Stimulated activated CD4-positive, alpha-beta T cell treated with anti-CD3 and anti-CD28 coated beads, TNF-alpha, amount 100 ng/mL, for 1 hour (primary cell): ENCODE measurements at places on chromosomes 3 and 15.

- DNase-seq, result no peak
These were observed 426.3 kb downstream of the MECOM start for GRCh38 chr3:169237201-169237600.

- no peak for DNase-seq
These were observed 140.7 kb downstream of the IGF1R start for GRCh38 chr15:98789020-98789419.

DNA sequence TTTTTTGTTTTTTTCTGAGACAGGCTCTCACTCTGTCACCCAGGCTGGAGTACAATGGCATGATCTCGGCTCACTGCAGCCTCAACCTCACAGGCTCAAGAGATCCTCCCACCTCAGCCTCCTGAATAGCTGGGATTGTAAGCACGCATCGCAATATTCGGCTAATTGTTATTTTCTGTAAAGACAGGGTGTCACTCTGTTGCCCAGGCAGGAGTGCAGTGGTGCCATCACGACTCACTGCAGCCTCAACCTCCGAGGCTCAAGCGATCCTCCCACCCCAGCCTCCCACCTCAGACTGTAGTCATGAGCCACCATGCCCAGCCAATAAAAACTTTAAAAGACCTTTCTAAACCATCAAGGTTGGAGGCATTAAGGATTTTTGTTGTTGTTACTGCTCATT is 57.4 kb upstream of the TFRC start:
- no peak for DNase-seq

- no peak for DNase-seq
These were observed 118.1 kb downstream of the CLSTN2 start for GRCh38 chr3:140052771-140053702.

DNA sequence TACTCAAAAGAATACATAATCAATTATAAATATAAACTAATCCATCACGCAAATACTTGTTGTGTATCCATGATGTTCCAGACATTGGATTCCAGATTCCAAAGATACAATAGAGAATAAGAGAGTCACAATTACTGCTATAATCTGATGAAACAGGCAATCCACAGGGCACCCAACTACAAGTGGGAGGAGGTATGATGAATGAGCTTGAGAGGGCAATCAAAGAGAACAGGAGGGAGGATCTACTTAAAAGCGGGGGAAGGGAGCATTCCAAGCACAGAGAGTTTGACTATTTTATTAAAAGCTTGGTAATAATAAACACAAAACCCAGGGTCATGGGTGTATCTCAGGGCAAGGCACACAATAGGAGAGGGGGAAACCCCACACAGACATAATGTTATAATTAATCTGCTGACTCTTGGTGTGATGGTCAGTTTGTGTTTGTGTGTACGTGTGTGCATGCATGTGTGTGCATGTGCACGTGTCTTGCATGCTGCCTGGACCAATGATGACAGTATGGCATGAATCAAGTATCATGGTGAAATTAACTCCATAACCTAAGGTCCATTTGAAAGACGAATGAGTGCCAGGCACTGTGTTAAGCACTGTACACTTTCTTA is 325.4 kb upstream of the WNT5A start:
- DNase-seq, result no peak

DNA sequence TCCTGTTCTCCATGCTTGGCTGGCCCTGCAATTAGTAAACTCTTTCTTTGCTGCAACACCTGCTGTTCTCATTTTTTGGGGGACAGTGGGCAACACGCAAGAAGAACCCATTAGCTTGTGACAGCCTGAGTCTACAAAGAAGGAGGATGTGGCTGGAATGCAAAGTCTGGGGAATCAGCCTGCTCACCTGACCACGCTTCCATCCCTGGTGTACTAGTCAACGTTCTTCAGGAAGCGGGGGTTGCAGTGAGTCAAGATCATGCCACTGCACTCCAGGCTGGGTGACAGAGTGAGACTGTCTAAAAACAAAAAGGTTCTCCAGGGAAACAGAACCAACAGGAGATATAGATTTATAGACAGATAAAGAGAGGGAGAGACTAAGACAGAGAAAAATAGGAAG is 27.7 kb upstream of the KBTBD12 start:
- DNase-seq, result no peak

- no peak for DNase-seq
These were observed 141.4 kb downstream of the FOXP1 start for GRCh38 chr3:71441925-71442651.

- no peak for DNase-seq
These were observed 1.2 kb downstream of the BTLA start for GRCh38 chr3:112497897-112498548.

DNA sequence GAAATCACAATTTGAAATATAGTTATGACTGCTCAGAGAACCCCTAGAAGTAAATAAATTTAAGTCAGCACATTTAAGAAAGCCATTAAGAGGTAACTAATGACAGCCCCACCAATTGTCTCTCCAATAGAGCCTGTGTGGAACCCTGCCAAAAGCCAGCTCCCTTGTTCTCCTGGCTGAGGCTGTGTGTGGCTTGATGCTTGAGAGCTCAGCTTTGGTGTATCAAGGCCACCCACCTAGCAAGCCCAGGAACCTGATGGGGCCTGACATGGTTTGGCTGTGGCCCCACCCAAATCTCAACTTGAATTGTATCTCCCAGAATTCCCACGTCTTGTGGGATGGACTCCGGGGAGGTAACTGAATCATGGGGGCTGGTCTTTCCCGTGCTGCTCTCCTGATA is 106.9 kb downstream of the LRRN1 start:
- DNase-seq, result no peak

DNA sequence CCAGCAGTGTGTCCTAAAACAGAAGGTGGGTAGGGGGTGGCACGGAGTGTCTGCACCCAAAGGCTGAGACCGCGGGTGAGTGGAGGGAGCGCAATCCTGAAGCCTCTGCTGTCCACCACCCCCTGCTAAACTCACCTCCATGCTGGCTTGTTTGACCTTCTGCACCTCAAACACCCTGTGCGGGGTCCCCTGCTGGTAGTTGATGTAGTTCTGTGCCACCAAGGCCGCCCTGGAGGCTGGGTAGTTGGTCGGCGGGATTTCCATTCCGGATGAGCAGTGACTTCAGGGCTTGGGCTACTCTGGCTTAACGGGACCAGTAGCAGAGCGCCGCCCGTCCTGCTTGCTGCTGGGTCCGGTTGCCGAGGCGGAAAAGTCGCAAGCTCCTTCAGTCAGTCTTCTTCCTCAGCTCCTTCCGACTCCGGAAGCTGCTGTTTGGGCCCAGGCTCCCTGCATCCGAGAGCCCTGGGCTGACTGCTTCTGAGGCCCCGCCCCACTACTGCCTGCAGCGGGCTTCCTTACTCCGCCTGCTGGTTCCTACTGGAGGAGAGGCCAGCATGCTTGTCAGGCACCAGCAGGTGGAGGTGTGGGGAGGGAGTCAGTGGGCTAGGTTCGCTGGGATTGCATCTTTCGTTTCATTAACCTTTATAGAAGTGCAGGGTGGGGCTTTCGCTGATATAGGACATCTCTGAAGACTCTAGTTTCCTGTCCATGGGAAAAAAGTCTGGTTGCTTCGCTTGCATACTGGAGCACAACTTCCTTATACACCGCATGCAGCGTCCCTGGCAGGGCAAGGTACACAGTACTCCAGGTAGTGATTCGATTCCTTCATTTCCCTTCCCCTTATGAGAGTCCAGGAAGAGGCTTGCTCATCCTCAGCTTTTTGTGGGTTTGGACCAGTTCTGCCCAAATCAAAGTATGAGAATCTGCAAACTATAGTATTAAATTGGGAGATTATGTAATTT is at the start of gene LXN:
Gene LXN (minus strand): TSS at position 434 of the 962 bp plus-strand sequence. CDS start 170 bp downstream, at position 264.
- DNase-seq, result peak; percentile 50

DNA sequence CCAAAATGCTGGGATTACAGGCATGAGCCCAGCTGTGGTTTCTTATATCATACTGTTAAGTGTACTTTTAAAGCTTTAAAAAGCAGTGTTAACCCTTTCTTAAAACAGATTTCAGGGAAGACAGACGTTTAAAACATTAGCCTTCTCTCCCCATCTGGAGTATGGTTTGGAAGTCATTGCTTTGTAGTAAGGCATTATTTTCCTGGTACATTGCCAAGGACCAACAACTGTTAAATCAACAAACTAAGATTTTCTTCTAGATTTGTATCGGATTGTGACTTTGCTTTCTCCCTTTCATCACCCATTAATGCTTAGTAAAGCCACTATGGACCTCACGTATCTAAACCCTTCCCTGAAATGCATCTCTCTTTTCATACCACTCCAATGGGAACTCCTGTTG is 50.5 kb downstream of the UBE2E1 start:
- DNase-seq, result no peak

DNA sequence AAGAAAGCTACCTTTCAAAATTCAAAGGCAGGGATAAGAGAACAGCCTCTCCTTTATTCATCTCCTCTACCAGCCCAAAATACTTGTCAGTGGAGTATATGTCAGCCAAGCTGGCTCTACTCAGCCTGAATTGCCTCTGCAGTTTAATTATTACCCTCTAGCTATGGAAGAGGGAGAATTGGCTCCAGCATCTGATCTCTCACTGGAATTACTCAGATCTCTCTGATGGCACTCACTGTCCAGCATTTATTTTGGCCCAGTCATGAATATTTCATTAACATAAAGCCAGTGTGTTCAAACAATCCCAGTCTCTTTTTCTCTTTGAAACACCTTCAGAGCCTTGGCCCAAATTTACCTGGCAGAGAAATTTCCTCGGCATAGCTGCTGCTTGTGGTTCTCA is 58.6 kb upstream of the TMEM108 start:
- no peak for DNase-seq

GRCh38 chr3:104521606-104522336 is 844.9 kb upstream of the ALCAM start:
- no peak for DNase-seq

DNA sequence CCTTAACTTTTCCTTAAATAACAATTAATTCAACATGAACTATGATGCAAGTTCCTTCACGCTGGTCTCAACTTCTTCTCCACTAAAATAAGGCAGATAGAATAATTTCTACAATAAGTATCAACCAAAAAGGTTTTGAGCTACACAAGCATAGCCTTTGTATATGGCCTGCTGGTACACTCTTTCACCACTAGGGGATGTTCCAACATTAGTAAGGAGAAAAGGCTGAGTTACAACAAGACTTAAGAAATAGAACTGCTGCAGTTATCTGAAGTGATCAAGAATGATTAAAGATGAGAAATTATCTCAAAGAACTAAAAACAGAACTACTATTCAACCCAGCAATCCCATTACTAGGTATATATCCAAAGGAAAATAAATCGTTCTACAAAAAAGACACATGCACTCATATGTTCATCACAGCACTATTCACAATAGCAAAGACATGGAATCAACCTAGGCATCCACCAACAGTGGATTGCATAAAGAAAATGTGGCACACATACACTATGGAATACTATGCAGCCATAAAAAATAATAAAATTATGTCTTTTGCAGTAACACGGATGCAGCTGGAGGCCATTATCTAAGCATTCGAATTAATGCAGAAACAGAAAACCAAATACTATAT is 14.4 kb downstream of the ATP13A3 start:
- DNase-seq, result no peak

DNA sequence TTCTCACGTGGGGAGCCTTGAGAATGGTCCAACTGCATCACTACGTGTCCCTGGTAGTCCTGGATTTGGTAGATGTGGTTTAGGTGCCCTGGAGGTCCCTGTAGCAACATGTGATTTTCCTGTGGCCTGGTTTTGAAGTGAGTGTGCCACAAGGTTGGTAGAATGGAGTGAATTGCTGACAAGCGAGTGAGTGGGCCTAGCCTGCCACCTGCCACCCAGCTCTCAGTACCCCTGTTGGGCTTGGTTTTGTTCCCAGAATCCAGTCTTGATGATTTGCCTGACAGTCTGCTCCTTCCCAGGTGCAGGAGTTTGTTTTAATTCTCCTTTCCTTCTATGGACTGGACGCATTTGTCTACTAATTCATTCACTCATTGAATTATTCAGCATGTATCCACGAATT is 19.4 kb downstream of the RPLP1 start:
- DNase-seq, result no peak

DNA sequence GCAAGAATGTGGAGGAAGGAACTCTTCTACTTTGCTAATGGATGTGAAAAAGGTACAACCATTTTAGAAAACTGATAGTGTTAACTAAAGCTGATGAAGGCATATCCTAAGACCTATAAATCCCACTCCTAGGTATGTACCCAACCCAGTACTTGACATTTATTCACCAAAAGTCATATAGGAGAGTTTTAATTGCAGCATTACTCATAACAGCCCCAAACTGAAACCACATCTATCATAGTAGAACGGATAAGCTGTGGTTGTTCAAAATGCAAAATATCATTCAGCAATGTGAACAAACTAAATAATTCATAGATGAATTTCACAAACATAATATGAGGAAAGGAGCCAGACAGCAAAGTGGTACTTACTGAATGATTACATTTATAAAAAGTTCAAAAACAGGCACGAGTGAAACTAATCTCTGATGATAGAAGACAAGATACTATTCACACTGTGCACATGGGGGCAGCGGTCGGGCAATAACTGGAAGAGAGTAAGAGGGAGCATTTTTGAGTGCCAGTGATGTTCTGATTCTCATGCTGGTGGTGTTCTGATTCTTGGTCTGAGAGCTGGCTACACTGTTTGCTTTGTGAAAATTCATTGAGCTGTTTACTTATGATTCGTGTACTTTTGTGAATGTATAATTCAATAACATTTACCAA is 34.3 kb downstream of the GOLIM4 start:
- DNase-seq, result no peak

- DNase-seq, result no peak
These were observed 6.5 kb downstream of the RPS17 start for GRCh38 chr15:82533801-82534200.

DNA sequence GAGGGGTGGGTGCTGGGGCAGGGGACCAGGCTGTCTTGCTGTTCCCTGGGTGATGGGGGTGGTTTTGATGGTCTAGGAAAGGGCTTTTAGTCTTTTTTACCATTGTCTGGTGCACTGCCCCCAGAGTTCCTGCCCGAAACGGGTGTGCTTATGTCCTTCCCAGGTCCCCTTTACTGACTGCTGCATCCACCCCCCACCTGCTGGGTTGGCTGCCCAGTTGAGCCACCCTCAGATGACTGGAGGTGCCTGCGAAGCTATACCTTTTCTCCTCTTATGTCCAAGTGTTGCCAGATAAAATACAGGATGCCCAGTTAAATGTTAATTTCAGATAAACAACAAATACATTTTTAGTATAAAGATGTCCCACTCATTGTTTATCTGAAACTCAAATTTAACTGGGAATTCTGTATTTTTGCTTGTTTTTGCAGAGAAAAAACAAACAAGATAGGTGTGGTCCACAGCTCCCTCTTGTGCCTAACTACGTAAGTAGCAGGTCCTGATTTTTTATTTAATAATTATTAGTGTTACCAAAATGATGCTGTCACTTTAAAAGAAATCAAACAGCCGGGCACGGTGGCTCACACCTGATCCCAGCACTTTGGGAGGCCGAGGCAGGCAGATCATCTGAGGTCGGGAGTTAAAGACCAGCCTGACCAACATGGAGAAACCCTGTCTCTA is 6.1 kb upstream of the RPP14 start:
- no peak for DNase-seq

DNA sequence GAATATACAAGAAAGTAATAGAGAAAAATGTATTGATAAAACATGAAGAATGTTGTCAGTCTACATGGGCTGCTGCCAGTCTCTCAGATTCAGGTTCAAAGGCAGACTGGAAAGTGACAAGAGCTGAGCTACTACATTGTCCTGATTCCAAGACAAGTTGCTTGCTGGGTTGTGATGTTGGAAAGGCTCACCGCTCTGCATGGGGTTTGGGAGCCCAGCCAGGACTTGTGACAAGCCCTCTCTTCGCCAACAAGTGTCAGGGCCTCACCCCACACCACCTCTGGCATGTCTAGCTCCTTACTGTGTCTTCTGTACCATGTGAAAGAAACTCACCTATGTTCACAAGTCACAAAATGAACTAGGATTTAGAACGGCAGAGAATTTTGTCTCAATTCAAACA is 43.0 kb upstream of the SH3GL3 start:
- no peak for DNase-seq
